ENCODE measurements at places on chromosomes 4 and X.

DNA sequence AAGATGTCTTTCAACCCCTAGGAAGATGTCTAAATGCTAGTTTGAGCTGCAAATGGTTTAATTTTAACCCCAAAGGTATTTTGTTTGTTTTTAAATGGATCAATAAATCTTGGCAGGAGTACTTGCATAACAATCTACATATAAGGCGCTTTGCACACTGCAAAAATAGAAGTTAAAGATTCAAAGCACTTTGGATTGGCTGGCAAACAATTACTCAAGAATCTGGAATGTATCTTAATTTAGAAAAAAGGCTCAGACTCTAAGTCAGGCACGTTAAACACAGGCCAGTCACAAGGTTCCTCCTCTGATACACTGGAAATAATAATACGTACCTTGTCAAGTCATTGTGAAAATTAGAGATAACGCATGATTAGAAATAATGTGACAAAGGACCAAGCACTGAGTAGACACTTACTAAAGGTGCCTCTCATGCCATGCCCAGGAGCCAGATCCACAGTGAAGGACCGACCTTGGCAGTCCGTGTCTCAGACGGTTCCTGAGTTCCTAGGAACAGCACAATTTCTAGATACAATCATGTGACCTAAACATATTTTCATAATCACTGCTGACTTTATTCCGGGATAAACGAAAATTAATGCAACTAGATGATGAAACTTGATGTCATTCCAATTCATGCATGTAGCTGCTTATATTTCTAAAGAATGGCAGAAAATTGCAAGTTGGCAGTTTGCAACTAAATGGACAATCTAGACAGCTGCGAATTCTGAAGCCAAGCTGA is 49.6 kb downstream of the PROM1 start:
- DNase-seq: no peak

DNA sequence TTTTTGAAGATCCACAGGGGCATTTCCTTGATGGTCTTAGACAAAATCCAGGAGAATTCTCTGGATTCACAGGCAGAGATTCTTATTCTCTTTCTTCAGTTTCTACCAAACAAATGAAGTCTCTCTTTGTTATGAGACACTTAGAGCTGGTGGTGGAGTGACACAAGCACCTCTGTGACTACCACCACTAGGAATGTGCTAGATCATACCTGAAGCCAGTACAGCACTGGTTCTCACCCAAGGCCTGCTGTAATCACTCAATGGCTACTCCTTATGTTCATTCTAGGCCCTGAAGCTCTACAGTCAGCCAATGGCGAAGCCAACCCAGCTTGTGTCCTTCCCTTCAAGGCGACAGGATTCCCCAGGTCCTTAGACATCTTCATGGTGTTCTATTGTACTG is 482.3 kb downstream of the TRAM1L1 start:
- no peak for DNase-seq

- no peak for DNase-seq
Measured at GRCh38 chrX:136380010-136380769, 79.4 kb downstream of the ADGRG4 start.

DNA sequence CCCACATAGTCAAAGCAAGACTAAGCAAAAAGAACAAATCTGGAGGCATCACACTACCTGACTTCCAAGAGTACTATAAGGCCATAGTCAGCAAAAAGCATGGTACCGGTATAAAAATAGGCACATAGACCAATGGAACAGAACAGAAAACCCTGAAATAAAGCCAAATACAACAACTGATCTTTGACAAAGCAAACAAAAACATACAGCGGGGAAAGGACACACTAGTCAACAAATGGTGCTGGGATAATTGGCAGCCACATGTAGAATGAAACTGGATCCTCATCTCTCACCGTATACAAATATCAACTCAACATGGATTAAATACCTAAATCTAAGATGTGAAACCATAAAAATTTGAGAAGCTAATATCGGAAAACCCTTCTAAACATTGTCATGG is 819.3 kb upstream of the FRG1 start:
- DNase-seq: no peak

DNA sequence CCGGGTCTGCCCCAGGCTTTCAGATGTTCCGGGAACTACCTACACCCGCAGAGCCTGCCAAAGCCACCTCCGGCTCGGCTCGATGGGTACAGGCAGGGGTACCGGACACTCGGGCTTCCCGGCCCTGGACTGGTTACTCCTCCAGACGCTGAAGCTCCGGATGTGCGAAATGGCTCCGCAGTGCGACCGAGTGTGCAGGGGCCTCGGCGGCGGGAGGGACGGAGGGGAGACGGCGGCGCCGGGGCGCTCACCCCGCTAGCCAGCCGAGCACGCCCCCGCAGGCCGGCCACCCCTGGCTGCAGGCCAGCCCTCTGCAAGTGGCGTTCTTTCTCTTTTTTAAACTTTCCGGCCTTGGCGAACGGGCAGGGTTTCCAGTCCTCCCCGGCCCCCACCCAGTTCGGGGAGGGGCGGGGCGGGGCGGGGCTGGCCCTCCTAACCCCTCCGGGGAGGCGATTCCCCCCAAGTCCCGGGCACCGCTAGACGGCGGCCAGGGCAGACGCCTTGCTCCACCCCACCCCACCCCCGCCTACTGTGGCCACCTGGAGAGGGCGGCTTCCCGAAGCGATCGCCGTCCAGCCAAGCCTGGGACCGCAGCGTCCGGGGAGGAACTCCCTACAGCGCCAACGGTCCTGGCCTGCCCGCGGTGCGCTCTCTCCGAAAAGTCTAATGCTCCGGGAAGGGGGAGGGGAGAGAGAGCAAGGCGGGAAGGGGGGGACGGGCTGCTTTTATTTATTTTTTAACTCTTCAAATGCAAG is 7.5 kb downstream of the BCOR start:
- DNase-seq: no peak

DNA sequence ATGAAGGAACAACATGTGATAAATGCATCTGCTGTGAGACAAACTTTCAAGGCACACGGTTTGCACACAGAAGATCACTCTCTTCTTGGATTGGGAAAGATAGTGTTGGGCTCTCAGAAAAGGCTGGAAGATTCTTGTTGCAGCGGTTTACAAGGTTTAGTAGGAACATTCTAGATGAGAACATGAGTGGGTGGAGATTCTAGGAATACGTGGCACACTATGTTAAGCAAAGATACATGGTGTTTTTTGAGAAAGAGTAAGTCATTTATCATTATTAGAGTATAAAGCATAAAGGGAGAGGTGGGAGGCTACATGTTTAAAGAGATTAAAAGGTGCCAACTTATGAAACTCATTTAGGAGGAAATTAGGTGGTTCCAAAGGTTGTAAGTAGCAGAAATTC is 348.8 kb upstream of the HS3ST1 start:
- DNase-seq: no peak

GRCh38 chr4:3253808-3254207 is 4.8 kb downstream of the MSANTD1 start:
- no peak for DNase-seq

- no peak for DNase-seq
Measured at GRCh38 chr4:80611678-80611979, 276.1 kb downstream of the CFAP299 start.

GRCh38 chr4:6714954-6715353 is 1.0 kb upstream of the BLOC1S4 start:
- DNase-seq: no peak

DNA sequence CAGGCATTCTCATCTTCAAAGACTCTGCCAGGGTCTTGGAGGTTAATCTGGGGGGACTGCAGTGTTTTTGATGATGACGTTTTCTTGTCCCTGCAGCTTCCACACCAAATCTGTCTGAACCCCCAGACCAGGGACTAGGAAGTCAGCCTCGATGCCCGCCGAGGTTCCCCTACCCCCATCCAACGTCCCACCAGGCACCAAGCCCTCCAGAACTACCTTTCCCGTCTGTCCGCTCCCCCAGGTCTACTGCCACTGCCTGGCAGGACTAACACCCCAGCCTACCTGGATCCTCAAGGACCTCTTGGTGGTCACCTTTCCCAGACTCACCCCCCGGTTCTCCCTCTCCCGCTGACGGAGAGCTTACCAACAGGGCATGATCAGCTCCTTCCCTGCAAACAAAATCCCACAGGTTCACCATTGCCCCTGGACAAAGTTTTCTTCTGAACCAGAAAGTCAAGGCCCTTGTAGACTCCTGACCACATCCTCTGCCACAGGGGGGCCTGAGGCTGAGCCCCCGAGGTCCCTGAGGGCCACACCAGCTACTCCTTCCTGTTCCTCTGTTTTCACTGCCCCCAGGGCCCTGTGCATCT is 40.9 kb downstream of the HMX1 start:
- DNase-seq: no peak

DNA sequence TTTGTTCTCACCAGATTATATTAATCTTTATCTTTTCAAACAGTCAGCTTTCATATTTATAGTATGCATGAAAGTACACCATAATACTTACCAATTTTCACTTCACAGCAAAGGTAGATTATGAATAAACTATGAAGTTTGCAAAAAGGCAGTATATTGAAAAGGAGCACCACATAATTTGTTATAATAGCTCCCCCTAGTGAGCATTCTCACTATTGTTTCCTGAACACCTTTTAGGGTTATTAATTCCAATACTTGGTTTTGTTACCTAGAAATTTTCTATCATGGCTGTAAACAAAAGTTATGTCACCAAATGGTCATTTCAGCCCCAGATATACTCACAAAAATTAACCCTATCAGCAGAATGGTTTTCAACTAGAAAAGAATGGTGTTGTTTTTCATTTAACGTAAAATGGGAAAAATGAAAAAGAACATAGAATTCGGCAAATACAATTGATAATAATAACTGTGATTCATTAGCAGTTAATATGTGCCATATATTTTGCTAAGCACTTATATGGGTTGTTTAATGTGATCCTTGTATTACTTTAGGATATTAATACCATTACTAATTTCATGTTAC is 30.2 kb upstream of the NKX6-1 start:
- no peak for DNase-seq

DNA sequence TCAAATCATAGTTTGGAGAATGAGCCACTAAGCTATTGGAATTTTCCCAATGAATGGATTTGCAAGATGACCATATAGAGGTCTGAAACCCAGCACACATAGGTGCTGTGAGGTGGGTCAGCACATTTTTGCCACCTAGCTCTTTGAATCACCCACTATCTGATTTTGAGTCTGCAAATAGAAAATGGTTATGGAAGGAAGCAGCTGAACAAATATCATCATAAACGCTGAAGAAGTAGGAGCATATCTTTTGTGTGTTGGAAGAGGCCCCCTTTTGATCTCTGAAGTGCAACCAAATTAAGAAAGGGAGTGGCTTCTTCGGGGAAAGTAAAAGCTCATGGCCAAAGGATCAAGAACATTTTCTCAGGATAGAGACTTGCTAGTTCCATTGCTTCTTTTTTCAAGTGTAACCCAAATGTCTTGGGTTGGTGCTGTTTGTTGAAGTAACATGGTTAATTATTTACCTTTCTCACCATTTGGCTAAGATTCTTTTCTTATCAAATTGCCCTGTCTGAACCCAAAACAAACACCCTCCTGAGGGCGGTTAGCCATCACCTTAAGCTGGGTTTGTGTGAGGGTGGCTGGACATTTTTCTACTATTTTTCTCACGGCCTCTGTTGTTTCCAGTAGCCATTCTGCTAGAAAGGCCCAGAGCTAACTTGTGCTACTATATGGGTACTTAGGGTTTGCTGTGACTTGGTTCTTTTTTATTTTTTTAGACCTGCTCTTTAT is 18.4 kb upstream of the SORBS2 start:
- DNase-seq: no peak

GRCh38 chr4:53855581-53856250 is 208.7 kb downstream of the CHIC2 start:
- DNase-seq: no peak

DNA sequence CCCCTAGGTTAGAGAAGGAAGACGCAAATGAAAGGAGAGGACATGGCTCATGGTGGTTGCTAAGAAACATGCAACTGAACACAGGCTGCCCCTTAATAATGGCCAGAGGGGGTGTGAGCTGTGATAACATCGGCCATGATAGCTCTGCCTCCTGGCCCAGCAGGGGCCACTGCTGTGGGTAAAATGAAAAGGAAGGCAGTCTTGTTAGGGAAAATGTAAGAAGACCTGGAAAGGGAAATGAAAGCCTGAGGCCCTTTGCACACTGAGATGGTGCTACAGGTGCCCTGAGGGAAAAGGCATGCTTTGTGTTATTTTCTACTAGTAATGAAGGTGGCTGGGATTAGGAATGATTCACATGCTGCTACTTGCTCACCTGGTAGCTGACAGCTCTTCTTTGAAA is 123.6 kb upstream of the MID1 start:
- no peak for DNase-seq

DNA sequence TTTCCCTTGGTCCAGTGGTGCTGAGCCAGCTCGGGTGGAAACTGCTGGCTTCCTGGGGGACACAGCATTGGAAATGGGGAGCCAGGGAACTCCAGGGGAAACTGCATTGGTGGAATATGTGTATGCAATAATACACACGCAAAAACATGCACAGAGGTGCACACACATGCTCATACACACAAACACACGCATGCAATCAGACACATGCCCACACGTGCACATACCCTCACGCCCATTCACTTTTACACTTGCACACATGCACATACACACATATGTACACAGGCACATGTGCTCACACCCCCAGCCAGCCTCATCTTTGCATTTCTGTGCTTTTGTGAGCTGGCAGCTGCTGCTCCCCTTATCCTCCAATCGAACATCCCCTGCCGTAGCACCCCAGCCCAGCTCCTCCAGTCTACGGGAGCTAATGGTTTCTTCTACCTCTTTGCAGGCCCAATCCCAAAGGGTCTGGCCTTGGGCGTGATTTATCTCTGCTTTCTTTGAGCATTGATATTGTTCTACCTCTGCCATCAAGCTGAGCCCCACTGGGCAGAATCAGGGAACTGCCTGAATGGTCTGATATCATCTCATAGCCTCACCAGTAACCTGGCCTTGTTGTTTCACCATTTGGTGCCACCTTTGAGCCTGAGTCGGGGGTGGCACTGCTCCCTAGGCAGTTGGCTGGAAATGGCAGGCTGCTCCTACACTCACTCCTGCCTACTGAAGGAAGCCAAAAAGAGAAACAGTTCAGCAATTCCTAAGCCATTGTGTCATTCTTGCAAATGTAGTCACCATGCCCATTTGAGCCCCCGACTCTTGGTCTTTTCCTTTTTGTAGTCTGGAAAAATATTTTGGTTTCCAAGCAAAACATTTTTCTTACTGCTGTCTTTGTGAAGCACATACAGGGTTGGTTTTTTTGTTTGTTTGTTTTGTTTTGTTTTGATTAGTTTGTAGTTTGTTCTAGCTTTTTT is 104.4 kb upstream of the MAMLD1 start:
- DNase-seq: no peak

DNA sequence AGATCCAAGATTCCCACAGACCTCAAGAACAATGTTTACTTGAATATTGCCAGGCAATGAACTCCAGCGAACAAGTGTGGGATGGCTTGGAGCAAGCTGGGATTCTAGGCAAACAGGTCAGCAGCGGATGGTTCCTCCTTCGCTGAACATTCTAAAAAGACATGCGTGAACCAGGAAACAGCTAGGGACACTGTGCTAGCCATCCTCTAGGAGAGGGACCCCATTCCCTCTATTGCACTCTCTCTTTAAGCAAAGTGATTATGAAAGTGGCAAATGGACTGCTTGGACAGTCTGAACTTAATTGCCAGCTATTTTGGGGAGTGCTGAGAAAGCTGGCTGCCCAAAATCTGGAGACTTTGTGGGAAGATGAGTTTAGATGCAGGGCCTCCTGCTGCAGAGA is 29.9 kb upstream of the TEC start:
- no peak for DNase-seq
